ENCODE measurements at places on chromosomes 16 and 17.

DNA sequence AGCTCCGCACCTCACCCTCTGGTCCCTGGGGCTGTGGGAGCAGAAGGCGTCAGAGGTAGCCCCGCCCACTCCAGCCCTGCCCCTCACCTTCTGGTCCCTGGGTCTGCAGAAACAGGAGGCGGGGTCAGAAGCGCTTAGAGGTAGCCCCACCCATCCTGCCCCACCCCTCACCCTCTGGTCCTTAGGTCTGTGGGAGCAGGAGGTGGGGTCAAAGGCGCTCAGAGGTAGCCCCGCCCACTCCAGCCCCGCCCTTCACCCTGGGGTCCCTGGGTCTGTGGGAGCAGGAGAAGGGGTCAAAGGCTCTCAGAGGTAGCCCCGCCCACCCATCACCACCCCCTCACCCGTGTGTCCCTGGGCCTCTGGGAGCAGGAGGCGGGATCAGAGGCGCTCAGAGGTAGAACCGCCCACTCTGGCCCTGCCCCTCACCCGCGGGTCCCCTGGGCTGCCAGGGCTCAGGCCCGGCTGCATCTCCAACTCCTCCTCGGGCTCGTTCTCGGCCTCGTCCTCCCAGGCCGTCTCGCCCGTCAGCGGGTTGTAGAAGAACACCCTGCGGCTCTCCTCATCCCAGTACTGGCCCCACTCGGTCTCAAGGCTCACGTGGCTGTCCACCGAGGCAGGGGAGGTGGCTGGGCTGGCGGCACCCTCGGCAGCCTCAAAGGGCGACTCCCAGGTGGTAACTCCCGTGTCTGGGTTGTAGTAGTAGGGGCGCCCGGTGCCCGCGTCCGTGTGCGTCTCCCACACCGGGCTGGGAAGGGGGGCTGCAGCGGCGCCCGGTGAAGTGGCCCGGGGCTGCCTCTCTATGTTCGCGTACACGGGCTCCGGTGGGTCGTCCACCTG is 27.2 kb downstream of the ARHGAP27 start:
- no peak for DNase-seq

DNA sequence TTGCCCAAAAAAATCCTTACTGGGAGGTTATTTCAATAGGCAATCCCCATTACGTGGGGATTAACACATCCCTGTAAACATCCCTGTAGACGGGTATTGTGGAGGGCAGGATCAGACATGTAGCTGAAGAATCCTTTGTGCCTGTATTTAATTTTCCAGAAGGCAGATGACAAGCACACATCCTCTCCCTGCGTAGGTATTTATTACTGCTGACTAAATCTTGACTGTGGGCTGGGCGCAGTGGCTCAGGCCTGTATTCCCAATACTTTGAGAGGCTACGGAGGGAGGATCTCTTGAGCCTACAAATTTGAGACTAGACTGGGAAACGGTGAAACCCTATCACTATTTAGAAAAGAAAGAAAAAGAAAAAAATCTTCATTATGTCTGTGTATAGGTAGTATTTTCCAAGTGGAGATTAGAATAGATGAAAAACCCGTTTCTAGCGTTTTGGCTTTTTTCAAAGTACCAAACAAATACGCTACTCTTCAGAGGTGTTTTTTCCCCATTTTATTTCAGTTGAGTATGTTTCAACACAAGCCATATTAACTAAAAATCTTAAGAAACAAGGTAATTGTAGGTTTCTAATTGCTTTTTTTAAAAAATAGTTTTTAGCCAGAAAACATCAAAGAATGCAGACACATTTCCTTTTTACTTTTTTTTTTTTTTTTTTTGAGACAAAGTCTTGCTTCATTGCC is 1.5 kb upstream of the MARF1 start:
- DNase-seq, result peak; percentile 67

GRCh38 chr17:9131371-9131770 is 110.1 kb downstream of the NTN1 start:
- DNase-seq, result no peak

GRCh38 chr17:12665263-12666210 is at the start of gene MYOCD:
Gene MYOCD (plus strand): TSS chr17:12665890. CDS start chr17:12666189, 299 bp downstream.
- DNase-seq, result no peak

- DNase-seq, result peak; percentile 30
These were observed 11.5 kb downstream of the EPOP start for GRCh38 chr17:38663125-38663751.

DNA sequence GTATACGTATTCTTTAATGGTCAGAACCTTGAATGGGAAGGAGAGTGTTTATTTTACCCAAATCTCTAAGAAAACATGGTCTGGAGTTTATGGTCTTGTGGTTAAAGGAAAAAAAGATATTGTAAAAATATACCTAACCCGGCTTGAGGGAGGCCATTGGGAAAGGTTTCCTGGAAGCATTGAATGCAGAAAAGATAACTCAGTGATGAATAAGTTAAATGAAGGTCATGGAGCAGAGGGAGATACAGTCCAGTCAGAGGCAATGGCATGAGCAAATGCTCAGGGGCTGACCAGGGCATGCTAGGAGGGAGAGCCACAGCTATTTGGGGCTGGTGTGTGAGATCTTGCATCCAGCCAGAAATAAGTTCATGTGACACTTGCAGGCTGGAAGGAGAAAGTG is 430.4 kb upstream of the CDH5 start:
- no peak for DNase-seq

GRCh38 chr17:45893725-45894021 is 681 bp upstream of the MAPT start:
- DNase-seq, result no peak

DNA sequence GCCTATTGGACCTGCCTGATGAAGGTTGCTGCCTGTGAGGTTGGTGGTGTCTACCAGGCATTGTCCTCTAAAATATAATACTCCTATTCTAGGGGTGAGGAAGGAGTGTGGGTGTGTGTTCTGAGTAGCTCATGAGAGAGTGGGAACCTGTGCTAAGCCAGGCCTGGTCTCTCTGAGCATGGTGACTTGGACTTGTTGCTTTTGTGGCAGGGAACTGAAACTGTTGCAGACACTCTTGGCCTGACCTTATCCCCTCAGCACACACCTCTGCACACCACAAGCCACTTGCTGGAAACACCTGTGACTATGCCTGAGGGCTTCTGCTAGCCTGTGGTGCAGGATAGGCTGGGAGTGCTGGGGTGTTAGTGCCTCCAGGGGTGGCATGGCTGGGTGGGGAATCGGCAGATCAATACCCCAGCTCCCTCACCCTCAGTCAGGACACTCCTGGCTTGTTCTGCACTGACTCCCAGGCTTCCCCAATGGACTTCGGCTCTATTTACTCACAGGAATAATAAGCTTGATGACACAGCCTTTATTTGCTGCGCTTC is 29.9 kb downstream of the PLCG2 start:
- DNase-seq, result no peak

- DNase-seq, result no peak
These were observed 250.7 kb upstream of the MON1B start for GRCh38 chr16:76940251-76940650.

DNA sequence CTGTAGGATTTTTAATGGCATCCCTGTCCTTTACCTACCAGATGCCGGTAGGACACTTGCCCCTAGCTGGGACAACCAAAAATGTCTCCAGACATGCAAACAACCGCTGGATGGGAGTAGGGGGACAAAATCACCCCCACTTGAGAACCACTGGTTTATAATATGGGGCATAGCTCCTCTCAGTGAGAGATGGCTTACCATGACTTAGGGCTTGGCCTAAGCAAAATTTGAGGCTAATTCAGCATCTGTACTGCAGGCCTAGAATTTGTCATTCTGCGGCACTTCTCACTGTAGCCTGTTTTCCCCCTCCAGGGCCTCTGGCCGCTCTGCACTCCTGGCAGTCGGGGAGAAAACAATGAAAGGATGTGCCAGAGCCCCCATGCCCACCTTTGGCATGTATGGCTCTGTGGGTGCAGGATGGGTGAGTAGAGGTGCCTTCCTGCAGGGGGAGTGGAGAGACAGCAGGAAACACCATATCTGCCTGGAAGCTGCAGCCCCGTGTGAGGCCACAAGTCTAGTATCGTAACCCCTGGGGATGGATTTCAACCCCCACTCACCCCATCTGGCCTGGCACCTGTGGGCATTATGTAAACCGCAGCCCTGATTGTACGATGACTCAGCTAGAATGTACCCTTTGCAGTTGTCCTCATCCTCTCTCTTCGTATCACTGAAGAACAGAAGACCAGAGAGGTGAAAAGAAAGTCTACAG is 268.1 kb downstream of the SOX9 start:
- DNase-seq, result no peak

DNA sequence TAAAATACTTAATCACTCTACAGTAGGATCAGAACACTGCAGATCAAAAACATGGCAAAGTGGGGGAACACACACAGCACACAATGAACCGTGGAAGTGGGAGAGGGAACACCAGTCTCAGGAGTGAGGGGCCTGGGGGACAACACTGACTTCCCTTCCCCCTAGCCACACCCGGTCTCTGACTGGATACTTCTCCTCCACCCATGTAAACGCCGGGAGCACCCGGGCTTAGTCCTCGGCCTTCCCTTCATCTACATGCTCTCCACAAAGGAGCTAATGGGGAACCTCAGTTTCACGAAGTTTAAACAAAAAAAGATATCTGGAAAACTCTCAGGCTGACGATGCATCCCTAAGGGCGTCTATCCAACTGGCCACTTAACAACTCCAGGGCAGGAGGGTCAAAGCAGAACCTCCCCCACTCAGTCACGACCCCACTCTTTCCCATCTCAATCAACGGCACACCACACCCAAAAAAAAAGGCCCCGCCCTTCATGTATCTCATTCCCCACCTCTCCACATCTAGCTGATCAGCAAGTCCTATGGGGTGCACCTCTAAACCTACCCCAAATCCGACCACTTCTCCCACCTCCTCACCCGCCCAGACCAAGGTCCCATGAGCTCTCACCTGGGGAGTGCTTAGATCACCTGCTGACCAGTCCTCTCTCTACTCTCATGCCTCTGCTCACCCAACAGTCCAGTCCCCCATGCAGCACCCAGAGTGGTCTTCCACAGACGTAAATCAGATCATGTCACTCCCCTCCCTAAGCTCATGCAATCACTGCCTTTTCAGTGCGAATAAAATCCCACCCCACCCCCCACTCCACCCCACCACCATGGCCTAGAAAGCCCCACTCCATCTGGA is 7.4 kb downstream of the ZDHHC7 start:
- DNase-seq, result no peak

GRCh38 chr16:89444728-89445127 is 45.6 kb downstream of the ANKRD11 start:
- DNase-seq, result no peak

GRCh38 chr17:80045703-80046102 is 9.3 kb downstream of the CCDC40 start:
- DNase-seq, result no peak

DNA sequence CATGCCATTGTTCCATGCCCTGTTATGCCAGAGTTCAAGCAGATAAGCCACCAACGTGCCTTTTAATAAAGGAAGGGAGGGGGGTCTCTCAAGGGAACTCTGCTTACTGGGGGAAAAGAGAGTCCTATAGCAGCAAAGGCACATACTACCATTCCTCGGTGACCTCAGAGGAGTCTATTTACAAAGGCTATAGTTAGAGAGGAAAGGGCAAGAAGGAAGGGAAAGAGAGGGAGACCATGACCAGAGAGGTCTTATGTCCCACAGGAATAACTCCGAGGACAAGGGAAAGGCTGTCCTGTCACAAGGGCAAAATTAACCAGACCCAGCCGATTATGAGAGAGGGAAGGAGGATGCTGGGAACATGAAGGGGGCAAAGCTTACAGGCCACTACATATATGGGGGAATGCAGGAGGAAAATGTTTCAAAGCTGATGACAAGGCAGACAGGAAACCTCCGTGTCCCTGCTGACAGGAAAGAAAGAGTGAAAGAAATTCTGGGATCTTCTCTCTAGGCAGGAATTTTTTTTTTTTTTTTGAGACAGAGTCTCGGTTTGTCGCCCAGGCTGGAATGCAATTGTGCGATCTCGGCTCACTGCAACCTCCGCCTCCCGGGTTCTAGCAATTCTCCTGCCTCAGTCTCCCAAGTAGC is 51.5 kb downstream of the HIC1 start:
- no peak for DNase-seq
